Calu3 (cell line): ENCODE measurements at places on chromosomes 4 and X.
A peak's percentile ranks its signal among the peaks of the same experiment; 100 is the strongest.

GRCh38 chr4:31647786-31648185 is 927.6 kb downstream of the PCDH7 start:
- no peak for DNase-seq

DNA sequence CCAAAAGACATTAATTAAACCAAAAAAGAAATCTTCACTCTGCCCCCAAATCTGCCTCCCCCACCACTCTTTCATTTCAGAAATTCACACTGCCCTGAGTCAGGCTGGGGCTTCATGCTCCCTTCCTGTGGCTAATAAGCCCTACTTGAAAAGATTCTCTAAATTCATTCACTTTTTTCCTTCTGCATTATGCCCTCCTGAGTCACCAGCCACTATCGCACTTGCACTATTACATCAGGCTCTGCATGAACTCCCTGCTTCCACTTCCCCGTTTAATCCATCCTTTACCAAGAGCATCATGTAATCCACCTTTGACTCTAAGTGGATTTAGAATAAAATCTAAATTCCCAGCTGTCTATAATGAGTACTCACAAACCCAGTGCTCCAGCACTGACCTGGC is 295.4 kb upstream of the KLF3 start:
- DNase-seq: no peak

GRCh38 chr4:30867427-30867826 is 147.3 kb downstream of the PCDH7 start:
- no peak for DNase-seq

GRCh38 chr4:61493470-61493869 is 293.3 kb downstream of the ADGRL3 start:
- peak; percentile 6 for DNase-seq

DNA sequence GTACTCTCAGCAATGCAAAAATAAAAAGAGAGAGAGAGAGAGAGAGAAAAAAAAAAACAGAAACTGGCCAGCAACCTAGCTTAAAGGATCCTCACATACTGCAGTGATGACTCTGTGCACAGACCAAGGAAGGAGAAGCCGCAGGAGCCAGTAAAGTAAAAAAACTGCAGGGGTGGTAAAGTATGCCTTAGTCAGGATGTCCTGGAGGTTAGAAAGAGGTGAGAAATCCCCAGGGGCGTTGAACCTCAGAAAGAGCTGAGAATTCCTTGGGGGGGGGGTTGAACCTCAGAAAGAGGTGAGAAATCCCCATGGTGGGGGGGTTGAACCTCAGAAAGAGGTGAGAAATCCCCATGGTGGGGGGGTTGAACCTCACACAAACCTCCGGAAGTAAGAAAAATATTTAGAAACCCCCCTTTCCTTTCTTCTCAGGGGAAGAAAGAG is 48.0 kb downstream of the MAGEA9 start:
- no peak for DNase-seq

GRCh38 chrX:15349046-15349445 is 13.7 kb upstream of the PIGA start:
- DNase-seq: peak; percentile 37

- peak; percentile 43 for DNase-seq
Measured at GRCh38 chr4:120692964-120693363, 229.6 kb downstream of the PRDM5 start.

DNA sequence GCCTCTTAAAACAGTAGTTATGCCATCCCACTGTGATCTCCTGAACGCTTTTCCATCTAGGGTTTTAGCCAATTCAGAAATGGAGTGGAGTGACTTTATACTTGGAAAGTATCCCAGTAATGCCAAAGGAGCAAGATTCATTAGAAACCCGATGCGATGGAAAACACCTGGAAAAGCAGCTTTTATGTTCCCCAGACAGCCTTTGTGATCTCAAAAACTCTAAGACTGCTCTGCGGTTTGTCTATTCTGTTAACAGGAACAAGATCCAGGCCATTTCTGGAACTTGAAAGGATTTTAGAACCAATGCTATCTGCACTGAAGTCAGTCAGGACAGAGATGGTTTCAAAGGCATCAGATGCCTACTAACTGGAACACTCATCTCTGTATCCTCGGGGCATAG is 145.1 kb downstream of the APBB2 start:
- no peak for DNase-seq

- no peak for DNase-seq
Measured at GRCh38 chr4:105666693-105667092, 41.8 kb downstream of the INTS12 start.

- no peak for DNase-seq
Measured at GRCh38 chrX:1661048-1661921, 46.4 kb downstream of the ASMT start.

GRCh38 chr4:108635070-108635655 is 14.8 kb downstream of the RPL34 start:
- no peak for DNase-seq
